ENCODE measurements at places on chromosomes 5 and 9. TPM values are rescaled to one million over a fixed set of nuclear protein-coding genes. Genes with fewer than 3 reads are reported as not detected.

TMOD1 gene
- polyA plus RNA-seq: 0.19 TPM

DNA sequence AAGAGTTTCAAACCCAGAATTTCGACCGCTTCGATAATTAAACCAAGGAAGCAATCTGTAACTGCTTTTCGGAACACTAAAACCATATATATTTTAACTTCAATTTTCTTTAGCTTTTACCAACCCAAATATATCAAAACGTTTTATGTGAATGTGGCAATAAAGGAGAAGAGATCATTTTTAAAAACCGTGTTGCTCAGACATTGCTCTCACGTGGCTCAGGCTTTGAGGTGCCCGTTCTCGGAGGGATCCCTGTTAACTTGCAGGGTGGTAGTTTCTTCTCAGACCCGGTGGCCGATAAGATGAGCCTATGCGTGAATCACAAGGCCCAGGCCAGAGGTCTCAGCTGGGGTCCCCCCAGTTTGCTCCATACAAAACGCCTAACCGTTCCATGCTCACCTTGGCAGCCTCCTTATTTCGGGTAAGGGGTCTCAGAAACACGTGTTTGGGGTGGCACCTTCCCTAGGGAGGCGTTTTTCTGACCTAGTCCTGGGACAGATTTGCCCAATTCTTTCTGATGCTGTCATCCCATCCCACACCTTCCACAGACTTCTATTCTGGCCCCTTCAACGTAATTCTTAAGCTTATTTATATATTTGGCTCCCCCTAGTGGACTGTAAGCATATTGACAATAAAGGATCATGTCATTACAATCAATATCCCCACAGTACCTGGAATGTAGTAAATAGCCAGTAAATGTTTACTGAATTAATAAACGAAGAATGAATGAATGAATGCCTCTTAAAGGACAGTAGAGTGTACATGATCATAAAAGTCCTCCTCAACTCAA, 48.1 kb downstream of the THBS4 start:
- peak; percentile 72 for DNase-seq

DNA sequence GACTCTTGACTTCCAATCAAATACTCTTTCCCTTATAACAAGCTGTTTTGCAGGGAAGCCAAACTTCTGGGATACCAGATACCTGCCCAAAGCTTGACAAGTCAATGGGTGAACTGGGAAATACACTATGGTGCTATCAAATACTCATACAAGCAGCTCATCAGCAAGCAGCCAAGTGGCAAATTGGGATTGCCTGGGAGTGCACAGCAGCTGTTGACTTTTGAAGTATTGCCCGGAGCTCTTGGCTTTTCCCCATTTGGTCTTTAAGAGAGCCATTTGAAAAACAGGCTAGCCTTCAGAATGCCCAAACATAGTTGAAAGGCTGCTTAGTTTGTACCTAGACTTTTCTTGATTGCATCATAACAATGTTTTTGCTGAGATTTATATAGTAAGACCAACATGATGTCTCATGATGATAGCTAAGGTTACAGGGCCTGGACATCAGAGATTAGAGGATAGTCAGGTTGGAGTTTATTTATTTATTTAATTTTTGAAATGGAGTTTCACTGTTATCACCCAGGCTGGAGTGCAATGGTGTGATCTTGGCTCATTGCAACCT, 210.1 kb upstream of the ZNF608 start:
- DNase-seq: no peak

GRCh38 chr5:119290161-119290569, 65.7 kb upstream of the TNFAIP8 start:
- peak; percentile 18 for DNase-seq
